T-helper 9 cell (primary cell): ENCODE measurements at places on chromosomes 3 and 15.

DNA sequence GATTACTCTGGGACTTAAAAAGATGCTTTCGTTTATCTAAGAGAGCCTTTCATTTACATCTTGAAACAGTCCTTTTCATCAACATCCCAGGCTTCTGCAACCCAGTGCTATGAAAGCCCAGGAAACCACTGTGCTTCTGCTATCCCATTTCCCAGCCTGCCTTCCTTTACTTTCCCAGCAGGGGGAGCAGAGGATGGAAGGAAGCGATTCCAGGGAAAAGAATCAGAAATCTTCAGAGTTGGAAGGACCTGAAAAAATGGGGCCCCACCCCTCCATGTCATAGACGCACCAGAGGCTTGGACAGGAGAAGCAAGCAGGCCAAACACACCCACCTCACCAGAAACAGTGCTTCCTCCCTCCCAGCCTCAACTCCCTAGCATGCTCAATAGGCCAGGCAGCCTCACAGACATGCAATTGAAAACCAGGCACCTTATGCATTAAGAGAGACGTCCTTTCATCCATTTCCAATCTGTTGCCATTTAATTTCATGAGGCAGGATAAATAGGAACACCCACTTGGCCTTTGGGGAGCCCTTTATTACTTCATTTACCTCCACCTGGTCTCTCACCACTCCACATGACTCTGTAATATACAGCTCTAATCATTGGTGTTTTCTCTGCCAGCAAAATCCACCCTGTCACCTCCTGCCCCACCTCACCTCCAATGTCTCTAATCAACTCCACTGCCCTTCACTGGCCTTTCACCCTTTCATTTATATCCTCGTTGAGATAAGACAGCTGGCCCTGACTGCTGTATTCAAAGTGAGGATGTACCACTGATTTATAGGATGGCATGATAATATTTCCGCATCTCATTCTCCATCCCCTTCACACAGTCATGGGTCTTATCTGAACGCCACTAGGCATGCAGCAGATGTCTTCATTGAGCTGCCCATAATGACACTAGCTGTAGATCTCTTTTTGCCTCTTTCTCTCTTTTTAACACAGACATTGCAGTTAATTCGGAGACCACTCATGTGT is 583.9 kb downstream of the NTRK3 start:
- no peak for DNase-seq

GRCh38 chr3:16264174-16264707 is 502 bp downstream of the DPH3 start:
- DNase-seq: no peak

- DNase-seq: no peak
Observed at GRCh38 chr3:13316603-13317002, 103.5 kb downstream of the NUP210 start.

DNA sequence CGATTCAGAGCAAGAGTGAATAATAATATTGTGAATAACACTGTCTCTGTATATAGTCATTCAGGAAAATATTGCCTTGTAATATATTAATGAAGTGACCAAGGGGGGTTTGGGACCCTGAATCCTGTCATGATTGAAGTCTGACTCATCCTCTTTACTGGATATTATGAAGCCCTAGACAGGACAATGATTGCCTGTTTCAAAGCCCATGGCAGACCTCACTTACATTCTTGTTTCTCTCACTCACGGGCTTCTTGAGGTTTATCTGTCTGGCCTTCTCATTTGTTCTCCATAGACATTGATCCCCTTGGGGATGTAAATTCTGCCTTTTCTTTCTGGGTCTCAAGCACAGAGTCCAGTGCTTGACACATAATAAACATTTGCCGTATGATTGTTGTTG is 449.3 kb upstream of the THRB start:
- no peak for DNase-seq

DNA sequence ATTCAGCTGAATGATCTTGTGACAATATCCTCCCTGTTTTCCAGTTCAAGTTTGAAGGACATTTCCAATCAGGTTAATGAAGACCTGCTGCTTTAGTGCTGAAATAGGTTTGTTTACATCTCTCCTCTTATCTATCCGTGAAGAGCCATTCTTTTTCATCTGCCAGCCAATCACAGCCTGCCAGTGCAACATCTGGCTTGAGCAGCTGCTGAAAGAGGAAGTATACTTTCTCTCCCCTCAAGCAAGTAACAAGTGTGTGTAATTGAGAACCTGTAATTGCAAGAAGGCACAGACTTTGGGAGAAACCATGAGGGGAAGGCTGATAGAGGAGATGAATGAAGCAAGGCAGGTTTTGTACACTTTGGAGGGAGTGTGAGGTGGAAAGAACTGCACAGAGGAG is 404.3 kb downstream of the AGBL1 start:
- DNase-seq: no peak

DNA sequence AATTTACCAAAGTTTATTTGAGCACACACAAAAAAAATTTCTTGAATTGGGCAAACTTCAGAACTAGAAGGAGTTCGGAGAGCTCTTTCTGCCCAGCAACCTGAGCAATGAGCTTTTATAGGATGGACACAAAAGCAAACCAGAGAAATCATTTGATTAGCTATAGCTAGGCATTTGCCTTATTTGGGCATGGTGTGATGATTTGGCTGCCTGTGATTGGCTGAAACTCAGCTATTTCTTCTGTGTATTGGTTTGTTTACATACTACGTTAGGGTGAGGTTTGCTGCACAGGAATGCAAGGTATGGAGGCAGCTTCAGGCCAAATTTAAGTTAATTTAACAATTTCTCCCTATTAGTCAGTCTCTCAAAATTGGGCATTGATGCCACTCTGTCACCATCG is 65.1 kb downstream of the NEK11 start:
- no peak for DNase-seq

DNA sequence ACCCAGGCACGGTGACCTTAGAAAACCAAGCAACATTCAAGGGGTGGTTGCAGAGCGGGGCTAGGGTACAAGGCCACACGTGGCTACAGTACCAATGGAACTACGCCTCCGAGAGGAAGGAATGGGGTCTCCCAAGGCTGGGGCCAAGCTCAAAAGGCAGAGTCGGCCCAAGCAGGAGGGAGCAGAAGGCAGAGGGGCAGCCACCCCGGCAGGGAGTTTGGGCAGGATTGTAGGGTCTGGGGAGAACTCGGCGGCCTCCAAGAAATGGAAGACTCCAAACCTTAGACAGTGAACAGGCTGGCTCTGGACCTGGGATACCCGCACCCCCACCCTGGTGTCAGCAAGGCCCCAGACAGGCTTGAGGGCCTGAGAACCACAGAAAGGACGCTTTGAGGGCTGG is 28.7 kb downstream of the ATRIP start:
- no peak for DNase-seq

DNA sequence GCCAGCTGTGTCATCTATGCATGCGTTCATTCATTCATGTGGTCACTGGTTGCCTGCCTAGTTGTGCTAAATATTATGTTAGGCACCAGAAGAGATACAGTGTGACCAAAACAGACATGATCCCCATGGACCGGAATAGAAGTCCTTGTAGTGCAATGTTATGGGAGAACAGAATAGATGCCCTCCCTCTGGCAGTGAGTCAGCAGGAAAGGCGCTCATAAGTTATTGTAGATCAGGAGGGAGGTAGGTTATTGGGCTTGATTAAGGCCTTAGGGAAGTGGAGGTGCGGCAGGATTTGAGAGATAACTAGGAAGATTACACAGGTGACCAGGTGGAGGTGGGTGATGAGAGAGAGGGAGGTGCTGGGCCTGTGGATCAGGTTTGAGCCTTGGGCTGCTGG is 5.2 kb downstream of the MCTP2 start:
- DNase-seq: no peak

GRCh38 chr15:84968301-84968700 is 13.4 kb upstream of the PDE8A start:
- no peak for DNase-seq

DNA sequence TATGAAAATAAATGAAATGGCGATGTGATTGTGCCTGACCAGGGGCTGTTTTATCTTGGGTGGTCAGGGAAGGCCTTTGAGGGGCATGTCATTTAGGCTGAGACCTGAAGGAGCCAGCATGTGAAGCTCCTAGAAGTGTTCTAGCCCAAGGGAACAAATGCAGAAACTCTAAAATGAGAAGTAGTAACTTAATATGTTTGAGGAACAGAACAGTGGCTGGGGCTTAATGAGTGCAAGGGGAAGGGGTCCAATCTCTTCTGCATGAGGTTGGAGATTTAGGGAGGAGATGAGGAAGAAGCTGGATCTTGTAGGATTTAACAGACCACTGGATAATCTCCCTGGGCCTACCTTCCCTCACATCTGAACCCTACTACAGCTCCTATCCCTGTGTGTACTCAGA is 110.5 kb downstream of the AKAP13 start:
- no peak for DNase-seq

DNA sequence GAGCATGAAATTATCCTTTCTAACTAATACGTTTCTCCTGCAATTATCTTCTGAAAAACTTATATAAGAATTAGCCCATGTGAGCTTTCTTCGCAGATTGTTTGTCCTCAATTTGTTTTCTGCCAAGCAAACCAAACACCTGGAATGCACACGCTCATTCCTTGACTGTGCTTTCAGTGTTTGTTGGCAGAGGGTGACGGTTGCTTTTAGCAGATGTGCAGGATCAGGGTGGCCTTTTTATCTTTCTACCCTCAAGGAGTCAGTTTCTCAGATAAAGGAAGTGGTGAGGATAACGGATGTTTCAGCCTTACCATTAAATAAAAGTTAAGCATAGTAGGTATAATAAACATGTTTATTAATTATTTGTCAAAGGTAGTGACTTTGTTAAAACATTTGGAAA is 15.2 kb downstream of the ARPP21 start:
- no peak for DNase-seq

DNA sequence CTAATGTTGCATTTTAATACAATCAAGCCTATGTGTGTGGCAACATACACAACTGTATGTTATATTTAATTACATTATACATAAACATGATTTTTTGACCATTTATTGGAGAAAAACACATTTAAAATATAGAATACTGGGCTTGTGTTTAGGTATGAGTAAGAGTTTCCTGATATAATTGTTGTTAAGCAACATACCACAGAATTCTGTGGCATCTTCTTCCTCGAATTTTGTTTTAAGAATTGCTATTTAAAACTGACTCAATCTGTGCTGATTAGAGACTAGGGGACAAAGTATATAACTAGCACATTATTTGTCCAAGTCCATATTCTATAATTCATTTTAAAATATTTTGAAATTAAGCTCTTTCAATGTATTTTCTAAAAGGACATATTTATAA is 376.8 kb upstream of the THBS1 start:
- no peak for DNase-seq

- no peak for DNase-seq
Observed at GRCh38 chr3:27993051-27993450, 248.4 kb upstream of the CMC1 start.

- no peak for DNase-seq
Observed at GRCh38 chr15:71639471-71639870, 170.9 kb upstream of the NR2E3 start.

DNA sequence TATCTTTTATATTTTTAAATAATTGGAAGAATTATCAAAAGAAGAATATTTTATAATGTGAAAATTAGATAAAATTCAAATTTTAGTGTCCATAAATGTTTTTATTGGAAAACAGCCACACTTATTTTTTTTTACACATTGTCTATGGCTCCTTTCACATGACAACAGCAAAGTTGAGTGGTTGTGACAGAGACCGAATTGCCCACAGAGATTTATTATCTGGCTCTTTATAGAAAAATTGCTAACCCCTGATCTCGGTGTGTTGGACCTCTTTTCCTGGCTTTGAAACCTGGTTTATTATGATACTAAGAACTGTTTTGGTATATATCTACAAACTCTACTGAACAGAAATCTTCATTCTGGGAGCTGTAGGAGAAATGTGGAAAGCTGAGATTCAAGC is 269.1 kb upstream of the UMPS start:
- DNase-seq: no peak

GRCh38 chr15:40982855-40983254 is 29.6 kb downstream of the CHAC1 start:
- no peak for DNase-seq

DNA sequence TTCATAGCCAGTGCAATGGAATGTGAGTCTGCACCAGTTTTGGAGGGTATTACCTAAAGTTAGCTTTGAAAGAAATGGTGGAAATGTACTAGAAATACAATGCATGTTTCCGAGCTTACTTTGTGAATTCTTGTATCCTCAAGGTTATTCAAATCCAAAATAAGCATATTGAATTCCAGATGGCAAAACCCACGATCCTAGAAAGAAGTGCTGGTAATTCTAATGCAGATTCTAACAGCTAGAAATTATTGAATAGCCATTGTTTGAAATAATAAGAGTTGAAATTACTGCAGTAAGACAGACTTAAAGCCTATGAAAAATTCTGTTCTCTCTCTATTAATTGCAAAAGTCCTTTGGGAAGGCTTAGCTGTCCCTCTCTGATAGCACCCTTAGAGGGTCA is 258.4 kb downstream of the CHL1 start:
- no peak for DNase-seq

DNA sequence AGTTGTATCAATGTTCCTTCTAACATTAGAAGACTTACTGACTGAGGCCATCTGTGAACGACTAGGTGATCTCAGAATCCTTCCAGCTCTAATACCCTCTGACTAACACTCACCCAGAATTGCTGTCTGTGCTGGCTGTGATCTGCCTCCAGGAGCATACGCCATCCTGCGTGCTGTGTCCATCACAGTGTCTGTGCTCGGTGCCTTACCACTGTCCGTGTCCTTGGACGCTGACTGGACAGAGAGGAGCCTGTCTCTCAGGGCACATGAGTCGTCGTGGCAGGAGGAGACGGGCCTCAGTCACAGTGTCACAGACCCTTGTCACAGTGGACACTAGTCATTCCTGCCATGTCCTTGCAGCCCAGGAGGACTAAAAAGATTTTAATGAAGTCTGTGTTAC is 83.1 kb downstream of the LMLN start:
- no peak for DNase-seq

DNA sequence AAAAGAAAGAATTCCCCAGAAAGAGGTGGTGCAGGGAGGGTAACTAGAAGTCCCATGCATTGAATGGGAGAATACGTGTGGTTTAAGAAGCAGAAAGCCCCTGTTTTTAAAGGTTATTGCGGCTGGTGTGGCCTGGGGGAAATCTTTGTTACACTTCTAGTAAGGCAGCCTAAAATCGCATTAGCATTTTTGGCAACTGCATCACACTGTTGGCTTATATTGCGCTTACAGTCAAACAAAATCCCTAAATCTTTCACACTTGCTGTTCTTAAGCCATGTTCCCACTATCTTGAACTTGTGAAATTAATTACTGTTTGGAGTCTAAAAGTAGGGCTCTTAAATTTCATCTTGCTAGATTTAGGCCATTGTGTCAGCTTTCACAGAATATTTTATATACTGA is 66.0 kb upstream of the GOLIM4 start:
- DNase-seq: no peak

DNA sequence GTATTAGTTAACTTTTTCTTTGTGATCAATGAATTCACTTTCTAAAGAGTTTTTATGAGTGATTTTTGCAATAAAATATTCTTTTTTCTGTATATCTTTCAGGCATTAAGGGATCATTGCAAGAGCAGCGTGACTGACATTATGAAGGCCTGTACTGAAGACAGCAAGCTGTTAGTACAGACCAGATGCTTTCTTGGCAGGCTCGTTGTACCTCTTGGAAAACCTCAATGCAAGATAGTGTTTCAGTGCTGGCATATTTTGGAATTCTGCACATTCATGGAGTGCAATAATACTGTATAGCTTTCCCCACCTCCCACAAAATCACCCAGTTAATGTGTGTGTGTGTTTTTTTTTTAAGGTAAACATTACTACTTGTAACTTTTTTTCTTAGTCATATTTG is 24.4 kb downstream of the SELENOT start:
- DNase-seq: no peak

GRCh38 chr3:183857863-183858262 is 26.8 kb downstream of the PARL start:
- no peak for DNase-seq

- no peak for DNase-seq
Observed at GRCh38 chr15:41683955-41684354, 23.8 kb downstream of the MGA start.
